ENCODE measurements at places on chromosomes 3 and 15.
A peak's percentile ranks its signal among the peaks of the same experiment; 100 is the strongest.

DNA sequence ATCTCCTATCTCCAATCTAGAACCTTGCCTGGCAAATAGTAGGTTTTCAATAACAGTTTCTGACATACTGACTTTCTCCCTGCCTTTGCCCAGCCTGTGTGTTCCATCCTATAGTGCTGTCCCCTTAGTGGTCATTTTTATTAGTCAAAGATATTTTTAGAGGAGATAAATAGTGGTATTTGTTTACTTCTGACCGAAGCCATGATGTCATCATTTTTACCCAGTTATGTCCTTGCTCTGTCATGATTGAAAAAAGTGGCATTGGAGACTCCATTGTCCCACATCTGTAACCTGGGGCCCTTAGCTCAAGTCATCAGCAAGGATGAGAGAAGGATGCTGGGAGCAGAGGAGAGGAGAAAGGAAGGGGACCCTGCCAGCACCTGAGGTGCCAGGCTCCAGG lies 80.6 kb upstream of the ATP2B2 start:
- DNase-seq = no peak

- peak; percentile 64 for DNase-seq
Measured at GRCh38 chr3:1404270-1404962, 311.6 kb downstream of the CNTN6 start.

GRCh38 chr3:143203848-143204247 lies 84.3 kb downstream of the CHST2 start:
- peak; percentile 49 for DNase-seq

- no peak for DNase-seq
Measured at GRCh38 chr3:197364410-197365071, 66.1 kb upstream of the DLG1 start.

DNA sequence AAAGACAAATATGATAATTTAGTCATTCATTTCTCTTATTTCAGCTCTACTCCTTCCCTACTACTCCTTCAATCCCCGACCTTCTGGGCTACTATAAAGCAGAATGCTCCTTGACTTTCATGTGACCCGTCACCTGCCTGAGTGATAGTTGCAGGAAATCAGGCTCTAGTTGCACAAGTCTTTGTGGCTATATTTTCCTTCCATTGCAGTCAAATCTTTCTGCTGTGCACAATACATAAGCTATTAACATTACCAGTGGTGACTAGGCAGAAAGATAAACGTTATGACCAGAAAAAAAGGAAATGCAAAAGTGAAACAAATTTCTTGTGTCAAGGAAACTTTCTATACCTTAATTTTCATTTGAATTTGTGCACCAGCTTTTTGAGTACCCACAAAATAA lies 2.3 kb downstream of the SUCNR1 start:
- no peak for DNase-seq

- DNase-seq = no peak
Measured at GRCh38 chr15:89108835-89109234, 20.6 kb downstream of the ABHD2 start.

- DNase-seq = no peak
Measured at GRCh38 chr15:78394981-78395616, 42.9 kb upstream of the IREB2 start.

GRCh38 chr15:77224352-77224751 lies 153.4 kb upstream of the TSPAN3 start:
- no peak for DNase-seq
